Thymus (tissue), 14 donors: ENCODE measurements at places on chromosomes 2 and 18. TPM values are rescaled to one million over a fixed set of nuclear protein-coding genes. Genes with fewer than 3 reads are reported as not detected.

Gene HOXD12
- total RNA-seq = not detected

Gene CGREF1
- total RNA-seq = 0.57 TPM

Gene CIB4
- 0.19 TPM for total RNA-seq

Gene HNRNPA3
- 30.9 TPM for total RNA-seq

Gene KRTCAP3
- total RNA-seq = 1.6 TPM

Gene MOCOS
- 0.19 TPM for total RNA-seq

Gene HRH4
- 0.24 TPM for total RNA-seq

Gene TMEM169
- total RNA-seq = 1.1 TPM
